ENCODE measurements at places on chromosomes 2 and 18. TPM values are rescaled to one million over a fixed set of nuclear protein-coding genes. Genes with fewer than 3 reads are reported as not detected.

- peaks cover 8% of the 10 kb centered on the region for H3K27me3 ChIP-seq
- no peaks in the 10 kb centered on the region for H3K36me3 ChIP-seq
- no peak for DNase-seq
- no peak overlapping the region for H3K27ac ChIP-seq
Observed at GRCh38 chr2:12767541-12767940, 50.8 kb downstream of the TRIB2 start.

DNA sequence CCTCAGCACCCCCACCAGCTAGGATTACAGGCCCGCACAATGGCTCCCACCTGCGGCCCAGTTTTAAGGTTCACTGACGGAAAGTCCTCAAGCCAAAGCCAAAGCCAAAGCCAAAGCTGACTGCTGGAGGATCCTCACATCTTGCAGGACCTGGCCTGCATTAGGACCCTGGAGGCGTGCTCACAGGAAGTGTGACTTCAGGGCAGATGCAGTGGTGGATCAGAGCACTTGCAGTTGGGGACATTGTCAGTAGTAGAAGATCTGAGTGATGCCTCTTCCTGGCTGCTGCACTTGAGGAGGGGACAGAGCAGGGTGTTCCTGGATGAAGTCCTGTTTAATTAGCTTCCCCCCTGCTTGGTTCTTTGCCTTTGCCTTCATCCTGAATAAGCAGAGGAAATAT is 69.0 kb upstream of the ALPP start:
- H3K27me3 ChIP-seq = no peaks in the 10 kb centered on the region
- peaks cover 63% of the 10 kb centered on the region for H3K4me1 ChIP-seq
- H3K27ac ChIP-seq = peak overlapping the region; percentile 76
- H3K36me3 ChIP-seq = peaks cover 18% of the 10 kb centered on the region
- peak; percentile 68 for DNase-seq

GRCh38 chr18:59509481-59510442 is 150.7 kb upstream of the LMAN1 start:
- no peak overlapping the region for H3K4me3 ChIP-seq
- H3K27me3 ChIP-seq = peaks cover 16% of the 10 kb centered on the region
- no peaks in the 10 kb centered on the region for H3K4me1 ChIP-seq
- no peak overlapping the region for H3K27ac ChIP-seq

DNA sequence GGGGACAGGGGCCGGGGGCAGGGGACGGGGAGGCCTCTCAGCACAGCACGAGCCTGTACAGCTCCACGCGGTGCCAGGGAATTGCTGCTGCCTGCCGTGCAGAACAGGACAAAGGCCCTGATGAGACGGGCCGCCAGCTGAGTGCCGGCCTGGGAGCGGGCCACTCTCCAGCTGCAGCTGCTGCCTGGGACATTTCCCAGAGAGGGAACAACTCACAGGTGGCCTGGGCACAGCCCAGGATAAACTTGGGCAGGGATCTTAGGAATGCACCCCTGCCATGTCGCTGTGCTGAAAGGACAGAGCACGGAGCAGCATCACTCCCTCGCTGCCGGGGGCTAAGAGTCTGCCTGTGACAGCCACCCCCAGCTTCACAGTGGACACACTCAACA is 38.8 kb downstream of the CENPO start:
- no peak overlapping the region for H3K4me3 ChIP-seq
- no peaks in the 10 kb centered on the region for H3K27me3 ChIP-seq
- no peak for DNase-seq
- H3K27ac ChIP-seq = no peak overlapping the region
- peaks cover 4% of the 10 kb centered on the region for H3K4me1 ChIP-seq
- peaks cover 21% of the 10 kb centered on the region for H3K36me3 ChIP-seq

DNA sequence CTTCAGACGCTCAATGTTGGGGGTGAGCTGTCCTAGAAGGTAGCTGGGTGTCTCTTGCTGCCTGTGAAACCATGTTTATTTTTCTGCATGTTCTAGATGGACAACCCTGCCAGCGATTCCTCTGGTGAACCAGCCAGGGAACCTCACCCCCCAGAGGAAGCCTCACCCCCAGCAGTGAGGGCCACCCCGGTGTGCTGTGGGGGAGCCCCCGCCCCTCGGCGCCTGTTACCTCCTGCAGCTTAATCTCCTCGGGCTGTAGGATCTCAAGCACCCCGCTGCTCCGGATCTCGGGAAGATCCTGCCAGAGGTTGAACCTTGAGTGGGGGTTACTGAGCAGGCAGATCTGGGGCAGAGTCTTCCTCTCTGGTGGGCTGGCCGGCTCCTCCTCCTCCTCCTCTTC is 50.0 kb downstream of the SNORC start:
- no peaks in the 10 kb centered on the region for H3K4me1 ChIP-seq
- H3K27ac ChIP-seq = no peak overlapping the region
- no peaks in the 10 kb centered on the region for H3K36me3 ChIP-seq
- no peak for DNase-seq
- no peak overlapping the region for H3K4me3 ChIP-seq

ZNF804A gene
- total RNA-seq = not detected

DNA sequence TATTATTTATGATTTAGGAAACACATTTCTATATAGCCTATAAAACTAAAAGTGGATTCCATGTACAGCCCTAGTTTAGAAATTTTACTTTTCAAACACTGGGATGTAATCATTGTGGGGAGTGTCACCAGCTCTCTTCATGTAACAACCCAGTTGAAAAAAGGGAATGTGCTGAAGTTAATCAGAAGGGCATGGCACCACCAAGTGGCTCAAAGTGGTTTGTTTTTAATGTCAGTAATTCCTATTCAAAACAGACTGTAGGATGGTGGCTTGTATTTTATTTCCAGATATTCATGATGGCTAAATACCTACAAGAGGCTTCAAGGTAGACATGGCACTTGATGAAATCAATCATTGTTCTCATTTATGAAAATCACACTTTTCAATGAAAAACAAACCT is 58.1 kb upstream of the TMEM182 start:
- peaks cover 4% of the 10 kb centered on the region for H3K27me3 ChIP-seq
- H3K36me3 ChIP-seq = no peaks in the 10 kb centered on the region
- no peak overlapping the region for H3K4me3 ChIP-seq
- H3K4me1 ChIP-seq = no peaks in the 10 kb centered on the region
- H3K27ac ChIP-seq = no peak overlapping the region

ERICH2 gene
- total RNA-seq = not detected

DNA sequence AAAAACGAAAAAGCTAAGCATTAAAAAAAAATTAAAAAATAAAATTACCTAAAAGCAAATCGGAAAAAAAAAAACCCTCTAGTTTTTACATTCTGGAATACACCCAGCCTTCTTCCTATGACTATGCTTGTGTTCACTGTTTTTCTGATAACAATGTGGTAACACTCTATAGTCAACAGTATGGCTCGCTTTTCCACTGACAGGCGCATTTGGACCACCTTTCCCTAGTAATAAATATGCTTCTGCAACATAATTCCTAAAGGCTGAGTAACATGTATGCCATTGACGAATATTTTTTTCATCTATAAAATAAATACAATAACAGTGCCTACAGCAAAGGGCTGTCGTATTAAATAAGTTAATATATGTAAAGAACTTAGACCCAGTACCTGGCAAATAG is 27.9 kb downstream of the NOL10 start:
- H3K27me3 ChIP-seq = no peaks in the 10 kb centered on the region
- H3K4me3 ChIP-seq = no peak overlapping the region
- no peak for DNase-seq
- H3K36me3 ChIP-seq = peaks cover 32% of the 10 kb centered on the region
- peaks cover 4% of the 10 kb centered on the region for H3K4me1 ChIP-seq

GRCh38 chr2:173232956-173233744 is 121.5 kb upstream of the CDCA7 start:
- no peak overlapping the region for H3K4me3 ChIP-seq
- H3K4me1 ChIP-seq = peaks cover 4% of the 10 kb centered on the region
- H3K27me3 ChIP-seq = peaks cover 2% of the 10 kb centered on the region
- no peak overlapping the region for H3K27ac ChIP-seq
- no peaks in the 10 kb centered on the region for H3K36me3 ChIP-seq
- DNase-seq = no peak

TTC39C gene
- total RNA-seq = 28.6 TPM

CACNB4 gene
- 0.26 TPM for total RNA-seq

GRCh38 chr2:196725218-196725617 is 74.3 kb downstream of the GTF3C3 start:
- no peak overlapping the region for H3K4me3 ChIP-seq
- no peak overlapping the region for H3K27ac ChIP-seq
- DNase-seq = no peak
- H3K36me3 ChIP-seq = peaks cover 23% of the 10 kb centered on the region
- H3K27me3 ChIP-seq = no peaks in the 10 kb centered on the region

GRCh38 chr2:70901227-70902066 is 34.3 kb upstream of the ATP6V1B1 start:
- no peak overlapping the region for H3K27ac ChIP-seq
- peak; percentile 31 for DNase-seq
- peak overlapping the region; percentile 48 for H3K4me3 ChIP-seq
- peaks cover 24% of the 10 kb centered on the region for H3K4me1 ChIP-seq
- peaks cover 86% of the 10 kb centered on the region for H3K27me3 ChIP-seq

GRCh38 chr2:180289627-180290026 is 282.5 kb upstream of the CWC22 start:
- no peak overlapping the region for H3K27ac ChIP-seq
- DNase-seq = no peak
- no peaks in the 10 kb centered on the region for H3K4me1 ChIP-seq
- no peak overlapping the region for H3K4me3 ChIP-seq
- no peaks in the 10 kb centered on the region for H3K36me3 ChIP-seq

GRCh38 chr2:29447513-29447912 is 332.3 kb downstream of the CLIP4 start:
- no peaks in the 10 kb centered on the region for H3K4me1 ChIP-seq
- H3K27me3 ChIP-seq = peaks cover 9% of the 10 kb centered on the region
- DNase-seq = no peak

DNA sequence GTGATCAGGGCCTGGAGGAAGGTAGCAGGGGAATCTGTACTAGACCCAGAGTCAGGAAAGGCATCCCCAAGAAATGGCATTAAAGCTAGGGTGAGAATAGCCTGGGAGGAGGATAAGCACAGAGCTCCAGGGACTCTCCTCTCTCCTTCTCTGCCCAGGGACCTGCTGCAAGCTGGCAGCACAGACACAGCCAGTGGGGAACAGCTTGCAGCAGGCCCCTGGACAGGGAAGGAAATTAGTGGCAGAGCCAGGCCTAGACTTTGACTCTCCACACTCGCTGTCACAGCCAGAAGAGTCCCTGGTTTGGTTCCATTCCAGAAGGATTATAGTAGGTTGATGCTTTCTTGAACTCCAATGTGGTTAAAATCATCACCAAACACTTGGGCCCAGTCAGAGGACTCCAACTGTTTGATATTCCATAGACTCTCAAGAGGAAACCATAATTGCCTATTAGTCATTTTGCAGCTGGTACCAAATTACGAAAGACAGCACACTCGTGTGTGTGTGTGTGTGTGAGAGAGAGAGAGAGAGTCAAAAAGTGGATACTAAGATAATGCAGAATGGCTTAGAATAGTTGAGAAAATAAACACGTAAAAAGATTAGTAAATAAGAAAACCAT is 95.5 kb upstream of the ATP8B1 start:
- no peak overlapping the region for H3K27ac ChIP-seq
- no peaks in the 10 kb centered on the region for H3K4me1 ChIP-seq
- no peak for DNase-seq
- no peak overlapping the region for H3K4me3 ChIP-seq
- no peaks in the 10 kb centered on the region for H3K36me3 ChIP-seq

- no peak overlapping the region for H3K4me3 ChIP-seq
- H3K27me3 ChIP-seq = no peaks in the 10 kb centered on the region
- H3K4me1 ChIP-seq = no peaks in the 10 kb centered on the region
Observed at GRCh38 chr2:142756430-142756829, 121.0 kb upstream of the KYNU start.

DNA sequence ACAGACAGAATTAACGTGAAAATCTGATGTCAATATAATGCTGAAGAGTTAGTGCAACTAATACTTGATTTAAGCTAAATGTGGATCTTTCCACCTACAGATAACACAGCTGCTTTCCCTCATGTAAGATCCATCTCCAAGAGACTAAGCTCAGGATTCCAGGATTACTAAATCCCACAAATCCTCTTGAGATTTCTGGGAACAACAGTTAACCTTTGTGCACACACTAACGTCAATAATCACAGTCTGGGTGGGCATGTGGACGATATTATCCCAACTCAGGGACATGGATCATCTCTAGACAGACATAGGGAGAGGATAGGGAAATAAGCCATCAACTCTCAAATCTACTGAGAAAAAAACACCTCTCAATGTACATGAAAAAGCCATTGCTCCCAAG is 432.6 kb downstream of the SATB2 start:
- no peaks in the 10 kb centered on the region for H3K4me1 ChIP-seq
- H3K27ac ChIP-seq = no peak overlapping the region
- no peak for DNase-seq
- no peak overlapping the region for H3K4me3 ChIP-seq
- H3K36me3 ChIP-seq = no peaks in the 10 kb centered on the region
- H3K27me3 ChIP-seq = peaks cover 3% of the 10 kb centered on the region

DNA sequence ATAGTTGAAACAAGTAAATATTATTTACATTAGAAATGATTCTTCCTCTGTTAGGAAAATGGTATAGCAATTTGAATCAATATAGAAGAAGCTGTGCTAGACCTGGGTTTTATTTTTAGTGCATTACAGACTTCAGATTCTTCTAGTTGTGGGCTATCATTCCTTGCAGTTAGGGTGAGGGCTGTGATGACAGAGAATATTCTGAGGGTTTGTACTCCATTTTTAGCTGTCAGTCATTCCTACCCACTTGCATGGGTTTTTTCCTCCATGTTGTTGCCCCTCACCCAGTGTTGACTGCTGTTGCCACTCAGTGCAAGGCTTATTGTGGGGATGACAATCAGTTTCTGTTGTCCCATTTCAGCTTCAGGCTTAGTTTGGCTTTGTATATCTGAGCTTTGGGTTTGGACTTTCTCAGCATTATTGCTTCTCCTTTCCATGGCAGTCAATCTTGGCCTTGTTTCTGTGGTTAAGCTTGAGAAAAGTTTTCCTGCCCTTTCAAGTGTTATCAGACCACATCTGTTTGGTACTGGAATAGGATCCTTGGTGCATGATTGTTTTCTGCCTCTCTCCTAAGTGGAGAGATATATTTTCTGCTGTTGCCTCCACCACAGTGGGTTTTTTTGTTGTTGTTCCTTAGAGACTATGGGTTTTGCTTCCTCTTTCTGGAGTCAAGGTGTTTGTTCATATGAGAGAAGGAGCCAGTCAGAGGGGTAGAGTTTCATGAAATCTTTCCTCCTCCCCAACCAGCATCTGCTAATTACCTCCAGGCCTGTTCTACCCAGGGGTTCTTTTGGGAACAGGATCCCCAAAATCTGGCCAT is 312.7 kb upstream of the CWC22 start:
- H3K27ac ChIP-seq = no peak overlapping the region
- no peaks in the 10 kb centered on the region for H3K27me3 ChIP-seq
- H3K36me3 ChIP-seq = no peaks in the 10 kb centered on the region
- no peak overlapping the region for H3K4me3 ChIP-seq
- DNase-seq = no peak

GRCh38 chr18:3360211-3360610 is 89.8 kb upstream of the TGIF1 start:
- no peaks in the 10 kb centered on the region for H3K27me3 ChIP-seq
- H3K4me1 ChIP-seq = peaks cover 17% of the 10 kb centered on the region
- DNase-seq = no peak
- no peak overlapping the region for H3K27ac ChIP-seq

DNA sequence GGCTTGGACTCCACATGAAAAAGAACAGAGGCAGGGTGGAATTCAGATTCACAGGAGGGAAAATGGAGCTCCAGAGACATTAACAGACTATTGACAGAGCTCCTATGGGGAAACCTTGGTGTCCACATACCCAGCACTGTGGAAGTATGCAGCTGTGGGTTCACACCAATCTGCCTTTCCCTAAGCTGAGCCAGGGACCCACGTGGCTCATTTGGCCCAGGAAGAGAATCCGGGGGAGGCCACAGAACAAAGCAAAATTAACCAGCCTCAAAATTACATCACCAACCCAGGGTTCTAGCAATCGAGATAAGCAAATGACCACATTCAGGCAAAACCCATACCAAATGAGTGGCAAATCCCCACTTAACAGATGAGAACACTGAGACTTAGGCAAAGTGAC is 105.8 kb upstream of the TWIST2 start:
- peaks cover 32% of the 10 kb centered on the region for H3K27me3 ChIP-seq
- H3K4me3 ChIP-seq = no peak overlapping the region
- no peaks in the 10 kb centered on the region for H3K36me3 ChIP-seq
- H3K4me1 ChIP-seq = no peaks in the 10 kb centered on the region
